ENCODE measurements at places on chromosomes 1 and 21. TPM values are rescaled to one million over a fixed set of nuclear protein-coding genes. Genes with fewer than 3 reads are reported as not detected.

MIXL1 gene
- total RNA-seq = not detected

MRPL55 gene
- 80.6 TPM for total RNA-seq

S100A7 gene
- total RNA-seq = not detected

CCDC30 gene
- total RNA-seq = 7.5 TPM

LIPI gene
- total RNA-seq = not detected

HSPB7 gene
- total RNA-seq = 42.6 TPM

SFN gene
- not detected for total RNA-seq

ZBTB21 gene
- 9.4 TPM for total RNA-seq

IFI44L gene
- total RNA-seq = 25.8 TPM

GRCh38 chr1:96845464-96845863, 123.9 kb downstream of the PTBP2 start:
- no peak for DNase-seq
- H3K27ac ChIP-seq = no peak overlapping the region
- H3K36me3 ChIP-seq = no peaks in the 10 kb centered on the region

DNA sequence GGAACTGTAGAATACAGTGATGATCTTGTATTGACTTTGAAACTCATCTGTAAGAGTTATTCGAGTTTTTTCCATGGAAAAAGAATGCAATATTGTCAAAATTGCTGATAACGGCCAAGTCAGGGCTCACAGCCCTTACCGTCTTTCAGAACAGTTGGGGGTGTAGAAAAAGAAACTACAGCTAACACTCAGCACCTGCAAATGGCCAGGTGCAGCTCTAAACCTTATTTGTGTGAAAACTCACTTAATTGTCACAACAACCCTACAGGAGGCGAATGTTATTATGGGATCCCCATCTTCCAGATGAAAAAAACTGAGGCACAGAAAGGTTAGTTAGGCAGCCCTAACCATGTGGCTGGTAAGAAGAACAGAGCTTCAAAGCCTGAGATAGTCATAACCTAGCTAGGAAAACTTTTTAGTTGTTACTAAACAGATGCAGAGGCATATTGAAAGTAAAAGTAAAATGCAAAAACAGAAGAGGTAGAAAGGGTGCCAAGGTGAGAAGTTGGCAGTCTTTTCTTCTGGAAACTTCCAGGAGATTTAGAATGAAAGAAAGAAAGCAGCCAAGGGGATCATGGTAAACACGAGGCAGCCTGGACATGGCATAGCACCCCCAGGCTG, 76.4 kb downstream of the DSCAM start:
- H3K27me3 ChIP-seq = no peaks in the 10 kb centered on the region
- H3K36me3 ChIP-seq = no peaks in the 10 kb centered on the region
- no peak for DNase-seq
- no peak overlapping the region for H3K27ac ChIP-seq

DNA sequence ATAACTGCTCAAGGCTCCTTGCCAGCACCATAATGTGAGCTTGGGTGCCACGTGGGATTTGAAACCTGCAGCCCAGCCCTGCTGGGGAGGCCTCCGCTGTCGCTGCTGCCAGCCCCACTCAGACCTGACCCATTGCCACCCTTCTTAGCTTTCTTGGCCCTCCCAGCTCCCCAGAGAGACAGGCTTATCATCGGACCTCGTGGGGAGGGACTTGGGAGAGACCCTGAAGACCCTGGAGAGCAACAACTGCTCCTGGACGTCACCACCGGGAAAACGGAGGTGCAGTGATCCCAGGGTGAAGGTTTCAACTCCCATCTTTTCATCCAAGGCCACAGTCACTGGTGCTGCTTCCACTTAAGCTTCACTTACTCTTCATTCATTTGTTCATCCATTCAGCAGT, 596.1 kb downstream of the PTPRU start:
- H3K27ac ChIP-seq = no peak overlapping the region
- no peaks in the 10 kb centered on the region for H3K27me3 ChIP-seq
- H3K4me3 ChIP-seq = no peak overlapping the region

GRCh38 chr1:12161662-12162458, 4.9 kb upstream of the TNFRSF1B start:
- DNase-seq = peak; percentile 67
- H3K36me3 ChIP-seq = no peaks in the 10 kb centered on the region
- no peak overlapping the region for H3K4me3 ChIP-seq
- H3K4me1 ChIP-seq = peaks cover 43% of the 10 kb centered on the region
- H3K27ac ChIP-seq = peak overlapping the region; percentile 72

DNA sequence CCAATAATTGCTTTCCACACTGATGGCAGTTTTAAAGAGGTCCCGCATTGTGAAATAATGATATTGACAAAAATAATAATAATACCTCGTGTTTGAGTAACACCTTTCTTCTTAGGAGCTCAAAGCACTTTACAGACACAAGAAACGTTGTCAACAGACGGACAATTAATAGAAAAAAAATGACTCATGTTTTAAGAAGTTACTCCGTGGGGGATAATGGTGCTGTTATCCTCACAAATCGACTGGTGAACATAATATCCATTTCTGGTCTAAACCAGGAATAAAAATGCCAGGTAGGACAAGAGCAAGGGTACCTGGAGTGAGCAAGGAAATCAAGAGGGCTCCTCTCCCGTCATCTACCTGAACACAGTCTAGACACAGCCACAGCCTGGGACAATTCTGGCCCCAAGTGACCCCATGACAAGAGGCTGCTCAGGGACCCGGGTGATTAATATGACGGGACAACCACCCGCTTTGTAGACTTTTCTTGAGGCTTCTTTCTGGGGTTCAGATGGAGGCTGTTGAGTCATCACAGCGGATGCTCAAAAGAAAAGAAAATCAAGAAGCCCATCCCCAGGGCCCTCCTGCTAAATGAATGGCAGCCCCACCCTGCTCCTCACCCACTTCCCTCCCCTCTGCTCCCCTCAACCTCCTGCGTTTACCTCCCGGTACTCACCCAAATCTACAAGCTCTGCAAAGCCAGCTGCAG, 146.2 kb upstream of the IRF2BP2 start:
- H3K27me3 ChIP-seq = no peaks in the 10 kb centered on the region
- peaks cover 8% of the 10 kb centered on the region for H3K4me1 ChIP-seq
- H3K27ac ChIP-seq = no peak overlapping the region
- DNase-seq = no peak
- no peak overlapping the region for H3K4me3 ChIP-seq

- H3K4me1 ChIP-seq = no peaks in the 10 kb centered on the region
- DNase-seq = no peak
Measured at GRCh38 chr21:36756527-36756926, 57.6 kb downstream of the SIM2 start.

GRCh38 chr21:16377857-16378256, 648.1 kb downstream of the USP25 start:
- DNase-seq = no peak
- H3K27me3 ChIP-seq = no peaks in the 10 kb centered on the region
- no peaks in the 10 kb centered on the region for H3K4me1 ChIP-seq
- no peak overlapping the region for H3K27ac ChIP-seq
- no peaks in the 10 kb centered on the region for H3K36me3 ChIP-seq

DNA sequence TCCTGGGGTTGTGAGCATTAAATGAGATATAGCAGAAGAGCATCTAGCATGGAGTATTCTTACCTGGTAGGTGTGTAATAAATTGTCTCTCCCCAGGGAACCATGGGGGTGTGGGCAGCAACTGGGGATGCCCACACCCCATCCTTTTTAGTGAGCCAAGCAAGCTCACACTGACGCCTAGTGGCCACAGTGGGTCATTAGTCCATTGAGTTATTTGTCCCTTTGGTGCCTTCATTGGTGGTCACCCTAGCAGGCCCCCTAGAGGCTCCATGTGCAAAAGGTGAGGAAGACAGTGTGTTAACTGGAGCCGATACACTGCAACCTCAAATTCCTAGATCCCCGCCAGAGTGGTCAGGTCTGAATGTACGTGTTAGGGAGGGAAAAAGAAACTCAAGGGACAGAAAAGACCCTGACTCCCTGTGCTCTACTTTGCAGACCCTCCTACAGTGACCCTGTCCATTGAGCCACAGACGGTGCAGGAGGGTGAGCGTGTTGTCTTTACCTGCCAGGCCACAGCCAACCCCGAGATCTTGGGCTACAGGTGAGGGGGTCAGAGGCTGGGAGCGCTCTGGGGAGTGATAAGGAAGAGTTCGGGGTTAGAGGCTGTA, 93.3 kb upstream of the CD1D start:
- no peak overlapping the region for H3K4me3 ChIP-seq
- DNase-seq = peak; percentile 64
- H3K4me1 ChIP-seq = no peaks in the 10 kb centered on the region

DNA sequence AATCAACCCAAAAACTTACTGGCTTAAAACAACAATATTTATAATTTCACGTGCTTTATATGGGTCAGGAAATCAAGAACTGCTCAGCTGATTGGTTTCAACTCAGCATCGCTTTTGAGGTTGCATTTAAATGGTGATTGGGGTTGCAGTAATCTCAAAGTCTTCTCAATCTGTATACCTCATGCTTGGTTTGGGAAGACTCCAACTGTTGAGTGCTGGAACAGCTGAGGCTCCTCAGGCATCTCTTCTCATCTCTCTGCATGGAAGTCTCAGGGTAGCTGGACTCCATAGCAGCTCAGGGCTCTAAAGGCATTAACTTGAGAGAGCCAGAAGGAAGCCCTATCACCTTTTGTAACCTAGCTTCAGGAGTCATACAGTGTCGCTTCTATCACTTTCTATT, 35.1 kb downstream of the AK5 start:
- no peaks in the 10 kb centered on the region for H3K36me3 ChIP-seq
- H3K27ac ChIP-seq = no peak overlapping the region
- H3K27me3 ChIP-seq = no peaks in the 10 kb centered on the region
- no peaks in the 10 kb centered on the region for H3K4me1 ChIP-seq
- DNase-seq = no peak
